Fibroblast of skin of abdomen (primary cell): ENCODE measurements at places on chromosomes 6 and 20.

GRCh38 chr20:44253528-44253927 lies 6.4 kb downstream of the GDAP1L1 start:
- no peak for DNase-seq

GRCh38 chr6:28979679-28980078 lies 25.4 kb downstream of the ZNF311 start:
- DNase-seq, result no peak

GRCh38 chr6:151027936-151028838 lies 162.7 kb downstream of the MTHFD1L start:
- DNase-seq, result no peak

GRCh38 chr6:12494161-12494560 lies 204.0 kb downstream of the EDN1 start:
- no peak for DNase-seq

DNA sequence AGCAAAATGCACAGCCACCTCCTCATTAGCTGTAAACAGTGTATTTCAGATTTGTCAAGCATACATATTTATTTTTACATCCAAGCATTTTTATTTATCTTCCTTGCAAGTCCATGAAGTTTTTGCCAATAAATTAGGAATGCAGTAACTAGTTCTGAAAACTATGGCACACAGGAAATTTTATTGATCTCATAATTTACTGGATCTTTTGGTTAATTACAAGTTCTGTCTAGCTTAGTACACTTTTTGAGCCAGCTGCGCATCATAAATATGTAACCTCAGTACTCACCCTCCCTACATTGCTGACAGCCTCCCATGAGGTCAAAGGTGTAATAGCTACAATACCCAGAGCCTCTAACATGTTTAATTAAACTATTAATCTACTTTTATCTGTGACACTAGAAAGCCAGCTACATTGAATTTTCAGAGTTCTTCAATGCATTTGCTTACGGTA lies 898.2 kb downstream of the KIF16B start:
- DNase-seq, result no peak

- DNase-seq, result no peak
Measured at GRCh38 chr20:25148982-25149846, 46.3 kb upstream of the ENTPD6 start.

GRCh38 chr6:90221403-90221802 lies 75.2 kb downstream of the BACH2 start:
- DNase-seq, result no peak

- no peak for DNase-seq
Measured at GRCh38 chr6:109448615-109449014, 7.0 kb downstream of the MICAL1 start.

GRCh38 chr6:91600561-91600960 lies 1013.7 kb upstream of the MAP3K7 start:
- DNase-seq, result no peak

- no peak for DNase-seq
Measured at GRCh38 chr20:10557685-10558084, 116.1 kb downstream of the JAG1 start.

- DNase-seq, result peak; percentile 14
Measured at GRCh38 chr20:62964700-62965099, 12.2 kb downstream of the SLC17A9 start.

DNA sequence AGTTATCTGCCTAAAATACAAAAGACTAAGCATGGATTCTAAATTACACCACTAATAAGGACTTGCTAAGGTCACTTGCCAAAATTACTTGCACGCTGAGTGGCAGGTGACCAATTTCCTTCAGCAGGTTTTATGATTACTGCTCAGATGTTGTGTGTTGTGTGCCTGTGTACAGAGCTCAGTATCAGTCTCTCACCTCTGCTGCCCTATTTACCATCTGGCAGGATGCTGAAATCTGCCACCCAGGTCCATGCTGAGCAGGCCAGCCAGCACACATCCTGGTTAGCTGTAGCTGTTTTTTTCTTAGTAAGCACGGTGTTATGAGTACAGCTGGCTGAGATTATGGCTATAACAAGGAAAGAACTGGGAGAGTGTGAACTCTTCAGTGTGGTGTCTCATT lies 34.0 kb downstream of the ELOVL4 start:
- DNase-seq, result no peak

- DNase-seq, result peak; percentile 68
Measured at GRCh38 chr20:44074252-44075151, 112.5 kb downstream of the JPH2 start.

DNA sequence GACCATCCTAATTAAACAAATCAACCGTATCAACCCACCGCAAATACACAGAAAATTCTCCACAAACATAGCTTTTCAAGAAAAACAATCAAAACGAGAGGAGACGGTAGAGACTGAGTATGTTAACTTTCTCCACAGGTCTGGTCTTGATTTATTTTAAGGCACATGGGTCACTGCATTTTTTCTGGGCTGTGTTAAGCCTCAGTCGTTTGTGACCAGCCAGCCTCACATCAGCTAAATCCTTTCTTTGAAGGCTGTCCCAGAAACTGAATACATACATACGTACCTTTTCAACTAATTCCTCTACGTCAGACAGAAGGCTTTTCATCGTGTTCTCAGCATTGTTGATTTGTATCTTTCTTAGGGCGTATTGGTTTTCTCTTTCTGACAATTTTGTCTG lies 69.4 kb downstream of the LAMA4 start:
- no peak for DNase-seq

DNA sequence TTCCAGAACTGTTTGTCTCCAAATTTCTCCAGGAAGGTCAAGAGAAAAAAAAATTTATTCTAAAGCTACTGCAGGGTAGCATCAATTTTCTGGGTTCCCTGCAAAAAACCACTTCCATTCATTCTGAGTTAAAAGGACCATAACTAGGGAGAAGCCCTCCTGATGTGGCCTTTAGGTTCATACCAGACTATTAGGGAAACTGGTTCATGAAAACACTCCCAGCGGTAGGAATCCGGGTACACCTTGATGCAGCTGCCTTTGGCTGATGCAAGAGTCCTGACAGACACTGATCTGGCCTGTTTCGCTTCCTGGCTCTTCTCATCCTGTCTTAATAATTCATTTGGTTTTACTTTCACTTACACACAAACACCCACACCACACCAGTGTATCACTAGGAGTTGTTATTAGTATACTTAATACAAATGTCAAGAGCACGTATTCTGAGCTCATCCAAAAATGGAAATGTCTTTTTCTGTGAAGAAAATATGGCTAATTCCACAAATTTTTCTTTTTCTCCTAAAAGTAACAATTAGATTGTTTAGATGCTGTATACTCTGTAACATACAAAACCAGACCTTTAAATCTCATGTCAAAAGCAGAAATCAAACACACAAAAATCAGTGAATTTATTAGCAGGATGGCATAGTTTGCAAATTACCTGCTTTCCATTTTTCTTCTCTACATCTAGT lies 38.4 kb upstream of the ARHGAP18 start:
- peak; percentile 77 for DNase-seq

- no peak for DNase-seq
Measured at GRCh38 chr20:57769756-57770155, 59.9 kb upstream of the PMEPA1 start.

DNA sequence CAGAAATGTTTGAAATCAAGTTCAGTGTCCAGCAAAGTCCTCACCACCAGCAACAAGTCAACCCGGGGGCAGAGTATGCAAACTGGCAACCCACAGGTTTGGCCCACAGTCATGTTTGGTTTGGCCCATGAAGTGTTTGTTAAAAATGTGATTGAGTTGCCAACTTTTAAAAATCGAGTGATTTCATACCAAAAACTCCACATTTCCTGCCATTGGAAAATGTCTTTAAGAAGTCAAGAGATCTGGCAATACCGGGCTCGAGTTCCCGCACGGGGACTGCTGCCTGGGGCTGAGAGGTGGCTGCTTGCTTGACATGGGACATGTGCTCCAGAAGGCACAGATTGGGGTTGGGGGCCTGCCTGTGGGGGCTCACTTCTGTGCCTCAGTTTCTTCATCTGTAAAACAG lies 36.1 kb downstream of the PREX1 start:
- peak; percentile 45 for DNase-seq

GRCh38 chr6:102717737-102718456 lies 1324.4 kb downstream of the GRIK2 start:
- no peak for DNase-seq

GRCh38 chr20:33070111-33071053 lies 9.1 kb upstream of the BPIFB4 start:
- DNase-seq, result no peak

DNA sequence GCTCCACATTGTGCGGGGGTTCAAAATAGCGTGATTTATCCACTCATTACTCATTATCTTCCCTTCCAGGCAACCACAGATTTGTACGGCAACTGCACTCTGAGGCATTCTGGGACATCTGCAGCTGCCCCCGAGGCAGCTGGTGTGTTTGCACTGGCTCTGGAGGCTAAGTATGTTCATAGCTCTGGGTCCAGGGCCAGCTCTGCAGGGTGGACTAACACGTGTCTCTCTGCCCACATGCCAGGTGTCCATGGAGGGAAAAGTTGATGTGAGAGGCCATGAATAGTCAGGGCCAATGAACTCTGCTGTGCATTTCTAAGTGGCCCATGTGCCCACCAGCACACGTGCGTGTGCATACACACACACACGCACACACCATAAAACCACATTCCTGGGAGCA lies 74.9 kb downstream of the BFSP1 start:
- DNase-seq, result no peak
